Activated CD8-positive, alpha-beta T cell treated with anti-CD3 and anti-CD28 coated beads, Interleukin-2, amount 10 ng/mL, durations not matched to agents 7 days and 5 days (primary cell): ENCODE measurements at places on chromosomes 16 and 17.

DNA sequence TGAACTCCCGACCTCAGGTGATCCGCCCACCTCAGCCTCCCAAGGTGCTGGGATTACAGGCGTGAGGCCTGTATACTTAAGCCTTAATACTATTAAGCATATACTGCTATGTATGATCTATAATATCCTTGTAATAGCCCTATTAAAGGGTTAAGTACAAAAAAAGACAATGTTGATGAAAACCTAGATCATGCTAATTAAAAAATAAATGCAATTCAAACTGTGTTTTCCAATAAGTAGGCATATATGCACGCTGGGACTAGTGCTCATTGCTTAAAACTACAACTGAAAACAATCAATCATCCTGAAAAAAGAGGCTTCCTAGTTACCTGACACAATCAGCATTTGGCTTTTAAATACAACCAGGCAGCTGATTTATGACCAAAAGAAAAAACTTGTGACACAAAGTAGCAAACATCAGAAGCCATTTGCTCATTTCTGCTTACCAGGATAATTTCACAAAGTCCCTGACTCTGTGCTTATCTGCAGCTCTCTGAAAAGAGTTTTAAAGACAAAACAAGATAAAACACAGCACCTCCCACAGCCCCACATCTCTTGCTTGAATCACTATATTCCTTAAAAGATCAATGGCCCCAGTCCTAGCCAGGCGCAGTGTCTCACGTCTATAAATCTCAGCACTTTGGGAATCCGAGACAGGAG, 11.1 kb downstream of the ZNF385C start:
- DNase-seq, result no peak
- H3K36me3 ChIP-seq, result no peaks in the 10 kb centered on the region
- no peak overlapping the region for H3K27ac ChIP-seq
- H3K4me3 ChIP-seq, result no peak overlapping the region
- no peaks in the 10 kb centered on the region for H3K4me1 ChIP-seq
- peaks cover 12% of the 10 kb centered on the region for H3K27me3 ChIP-seq

- H3K4me1 ChIP-seq, result peaks cover 46% of the 10 kb centered on the region
- peaks cover 50% of the 10 kb centered on the region for H3K36me3 ChIP-seq
- peak overlapping the region; percentile 77 for H3K27ac ChIP-seq
- H3K4me3 ChIP-seq, result peak overlapping the region; percentile 82
- no peak for DNase-seq
These were observed 573 bp downstream of the CDT1 start for GRCh38 chr16:88804173-88804551.

GRCh38 chr17:48413613-48414405, 16.2 kb downstream of the SKAP1 start:
- H3K4me1 ChIP-seq, result peaks cover 71% of the 10 kb centered on the region
- peaks cover 61% of the 10 kb centered on the region for H3K36me3 ChIP-seq
- H3K27ac ChIP-seq, result peak overlapping the region; percentile 75
- no peak for DNase-seq

DNA sequence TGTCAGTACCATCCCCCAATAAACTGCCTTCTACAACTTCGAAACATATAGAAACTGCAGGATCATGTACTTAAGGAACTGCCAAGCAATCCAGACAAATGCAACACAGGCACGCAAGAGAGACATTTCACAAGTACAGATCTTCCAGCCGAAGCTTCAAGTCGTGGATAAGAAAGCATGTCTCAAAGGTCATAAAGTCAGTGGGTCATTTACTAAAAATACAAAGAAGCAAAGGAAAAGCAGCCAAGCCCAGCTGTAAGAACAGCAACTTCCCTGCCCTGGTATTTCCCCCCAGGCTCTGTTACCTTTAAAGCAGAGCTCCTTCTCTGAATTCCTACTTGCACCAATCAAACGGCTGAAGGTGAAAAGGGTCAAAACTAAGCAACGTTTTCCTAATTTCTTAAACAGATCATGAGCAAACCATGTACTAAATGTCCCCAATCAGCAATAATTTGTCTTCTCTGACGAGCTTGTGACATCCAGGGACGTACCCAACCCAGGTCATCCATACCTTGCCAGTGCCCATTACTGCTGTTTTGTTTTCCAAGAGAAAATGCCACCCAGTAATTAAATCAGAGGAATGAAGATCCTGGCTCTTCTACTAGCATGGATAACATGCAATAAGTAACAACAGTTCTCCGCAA, 1.7 kb downstream of the AKTIP start:
- peak overlapping the region; percentile 93 for H3K4me3 ChIP-seq
- H3K4me1 ChIP-seq, result peaks cover 51% of the 10 kb centered on the region
- H3K36me3 ChIP-seq, result peaks cover 53% of the 10 kb centered on the region

DNA sequence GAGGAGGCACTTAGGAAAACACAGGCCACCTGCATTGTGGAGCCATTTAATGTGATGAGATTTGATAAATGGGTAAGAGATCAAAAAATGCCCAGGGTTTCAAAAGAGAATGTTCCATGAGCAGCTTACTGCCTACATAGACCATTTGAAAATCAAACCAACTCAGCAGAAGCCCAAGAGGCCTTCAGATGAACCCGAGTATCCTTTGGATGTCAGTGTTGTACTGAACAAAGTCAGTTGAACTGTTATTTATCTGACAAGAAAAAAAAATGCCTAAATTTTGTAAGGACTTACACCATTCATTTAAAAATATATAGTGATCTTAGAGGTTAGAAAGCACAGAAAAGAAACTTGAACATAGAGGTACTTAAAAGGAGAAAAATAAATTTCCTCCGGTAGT, 381.7 kb downstream of the ZFHX3 start:
- H3K27ac ChIP-seq, result no peak overlapping the region
- H3K36me3 ChIP-seq, result peaks cover 18% of the 10 kb centered on the region
- H3K4me1 ChIP-seq, result peaks cover 22% of the 10 kb centered on the region
- DNase-seq, result no peak
- H3K4me3 ChIP-seq, result no peak overlapping the region

DNA sequence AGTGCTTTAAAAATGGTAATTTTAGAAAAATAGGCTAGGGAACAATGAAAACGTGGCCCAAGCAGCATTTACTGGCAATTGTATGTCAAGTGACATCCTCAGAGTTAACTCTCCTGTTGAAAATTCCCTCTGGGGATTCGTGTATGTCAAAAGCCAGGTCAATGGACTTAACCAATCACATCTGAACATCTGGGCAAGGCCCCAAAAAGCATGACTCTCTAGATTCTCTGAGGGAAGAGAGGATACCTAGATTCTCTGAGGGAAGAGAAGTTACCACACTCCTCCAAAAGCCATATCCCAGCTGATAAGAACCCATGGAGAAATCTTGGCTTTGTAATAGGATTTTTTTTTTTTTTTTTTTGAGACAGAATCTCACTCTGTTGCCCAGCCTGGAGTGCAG, 23.5 kb downstream of the NFE2L1 start:
- H3K4me1 ChIP-seq, result no peaks in the 10 kb centered on the region
- peaks cover 53% of the 10 kb centered on the region for H3K36me3 ChIP-seq
- H3K4me3 ChIP-seq, result no peak overlapping the region
- no peaks in the 10 kb centered on the region for H3K27me3 ChIP-seq
- no peak for DNase-seq
- no peak overlapping the region for H3K27ac ChIP-seq

DNA sequence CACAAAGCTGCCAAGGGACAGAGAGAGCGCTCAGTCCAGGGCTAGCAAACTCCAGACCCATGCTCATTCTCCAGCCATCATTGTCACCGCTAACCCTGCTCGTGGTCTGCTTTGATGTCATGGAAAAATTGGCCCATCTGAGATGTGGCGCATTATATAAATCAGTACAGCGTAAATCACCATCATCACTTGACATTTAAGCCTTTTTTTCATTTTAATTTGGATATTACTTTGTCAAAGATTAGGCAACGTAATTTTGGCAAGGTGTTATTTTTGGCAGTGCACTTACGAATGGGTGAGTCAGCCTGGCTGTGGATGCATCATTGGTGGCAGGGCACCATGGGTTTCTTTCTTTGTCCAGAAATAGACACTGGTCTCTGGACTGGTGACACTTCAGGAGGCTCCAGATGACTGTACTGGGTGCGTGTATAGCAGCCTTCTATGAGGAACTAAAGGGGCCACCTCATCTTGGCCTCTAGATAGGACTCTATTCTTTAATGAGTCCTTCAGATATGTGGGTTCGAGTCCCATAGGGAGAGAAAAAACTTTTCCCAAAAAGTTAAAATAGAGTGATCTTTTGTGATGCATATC, 166.3 kb downstream of the MSI2 start:
- no peaks in the 10 kb centered on the region for H3K27me3 ChIP-seq
- DNase-seq, result no peak

GRCh38 chr17:22506861-22507260, 814.5 kb downstream of the KCNJ18 start:
- no peak for DNase-seq
- peaks cover 2% of the 10 kb centered on the region for H3K36me3 ChIP-seq
- no peak overlapping the region for H3K27ac ChIP-seq
- no peak overlapping the region for H3K4me3 ChIP-seq

GRCh38 chr17:50314456-50315011, 31.4 kb upstream of the XYLT2 start:
- DNase-seq, result no peak
- H3K27ac ChIP-seq, result no peak overlapping the region
- peaks cover 12% of the 10 kb centered on the region for H3K27me3 ChIP-seq
- no peaks in the 10 kb centered on the region for H3K4me1 ChIP-seq
- H3K4me3 ChIP-seq, result no peak overlapping the region

- H3K27me3 ChIP-seq, result no peaks in the 10 kb centered on the region
- DNase-seq, result peak; percentile 68
- peak overlapping the region; percentile 96 for H3K27ac ChIP-seq
These were observed 21.8 kb downstream of the XYLT1 start for GRCh38 chr16:17448640-17449638.

GRCh38 chr16:24178496-24178895, 77.6 kb upstream of the CACNG3 start:
- no peaks in the 10 kb centered on the region for H3K27me3 ChIP-seq
- peaks cover 46% of the 10 kb centered on the region for H3K36me3 ChIP-seq
- DNase-seq, result peak; percentile 32

GRCh38 chr16:23608194-23608593, 12.1 kb upstream of the NDUFAB1 start:
- peaks cover 20% of the 10 kb centered on the region for H3K36me3 ChIP-seq
- H3K4me3 ChIP-seq, result no peak overlapping the region
- DNase-seq, result no peak
- H3K27me3 ChIP-seq, result no peaks in the 10 kb centered on the region
- H3K27ac ChIP-seq, result no peak overlapping the region
- H3K4me1 ChIP-seq, result no peaks in the 10 kb centered on the region

GRCh38 chr16:3487521-3488410, 7.5 kb downstream of the C16orf90 start:
- DNase-seq, result no peak
- H3K36me3 ChIP-seq, result peaks cover 15% of the 10 kb centered on the region
- H3K4me3 ChIP-seq, result no peak overlapping the region
- H3K27me3 ChIP-seq, result no peaks in the 10 kb centered on the region

- peak overlapping the region; percentile 69 for H3K4me3 ChIP-seq
- H3K36me3 ChIP-seq, result peaks cover 49% of the 10 kb centered on the region
- H3K27ac ChIP-seq, result peak overlapping the region; percentile 97
These were observed 97.0 kb downstream of the PRKCA start for GRCh38 chr17:66399441-66399840.

DNA sequence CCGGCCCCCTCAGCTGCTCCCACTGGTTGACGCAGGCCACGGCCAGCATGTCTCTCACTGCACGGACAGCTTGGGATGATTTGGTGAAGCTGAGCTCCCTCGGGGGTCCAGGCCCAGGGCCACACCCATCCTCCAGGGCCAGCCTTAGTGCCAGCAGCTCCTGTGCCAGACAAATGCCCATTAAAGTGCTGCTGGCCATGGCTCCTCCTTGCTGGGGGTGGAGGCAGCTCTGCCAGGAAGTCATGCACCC, 2.5 kb downstream of the TRIM47 start:
- H3K4me3 ChIP-seq, result peak overlapping the region; percentile 91
- peaks cover 47% of the 10 kb centered on the region for H3K4me1 ChIP-seq
- DNase-seq, result no peak

GRCh38 chr16:10833271-10833670, 14.7 kb upstream of the TVP23A start:
- no peak overlapping the region for H3K4me3 ChIP-seq
- no peak for DNase-seq
- H3K4me1 ChIP-seq, result no peaks in the 10 kb centered on the region
- no peak overlapping the region for H3K27ac ChIP-seq

GRCh38 chr17:58788199-58788598, 32.5 kb downstream of the PPM1E start:
- no peaks in the 10 kb centered on the region for H3K4me1 ChIP-seq
- no peak for DNase-seq
- no peak overlapping the region for H3K27ac ChIP-seq
- H3K36me3 ChIP-seq, result no peaks in the 10 kb centered on the region

DNA sequence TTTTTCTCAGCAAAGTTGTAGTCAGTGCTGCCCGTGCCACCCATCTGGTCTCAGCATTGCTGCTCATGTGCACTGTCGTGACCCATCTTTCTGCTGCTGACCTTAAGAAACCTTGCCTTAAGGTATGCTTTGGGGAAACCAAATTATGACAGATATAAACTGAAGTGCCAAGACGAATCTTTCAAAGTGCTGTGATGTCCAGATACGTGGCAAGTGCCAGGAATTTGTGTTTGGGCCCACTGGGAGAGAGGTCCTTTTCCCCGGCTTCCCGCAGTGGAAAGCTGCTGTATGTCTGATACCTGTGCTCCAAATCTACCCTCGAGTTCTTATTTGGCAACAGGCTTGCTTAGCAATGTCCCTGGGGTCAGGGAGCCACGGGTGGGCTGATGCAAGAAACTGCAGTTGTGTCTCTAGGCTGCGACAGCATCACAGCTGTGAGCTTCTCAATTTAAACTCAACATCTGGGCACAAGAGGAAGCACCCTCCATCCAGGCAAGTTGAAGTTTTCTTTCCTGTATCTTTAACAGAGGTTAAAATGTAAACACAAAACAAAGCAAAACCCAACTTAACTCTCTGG, 30.3 kb upstream of the TOX3 start:
- no peaks in the 10 kb centered on the region for H3K27me3 ChIP-seq
- no peaks in the 10 kb centered on the region for H3K4me1 ChIP-seq
- no peak overlapping the region for H3K27ac ChIP-seq
- DNase-seq, result no peak
- no peak overlapping the region for H3K4me3 ChIP-seq
- H3K36me3 ChIP-seq, result no peaks in the 10 kb centered on the region
